ENCODE measurements at places on chromosomes 1 and 21.

DNA sequence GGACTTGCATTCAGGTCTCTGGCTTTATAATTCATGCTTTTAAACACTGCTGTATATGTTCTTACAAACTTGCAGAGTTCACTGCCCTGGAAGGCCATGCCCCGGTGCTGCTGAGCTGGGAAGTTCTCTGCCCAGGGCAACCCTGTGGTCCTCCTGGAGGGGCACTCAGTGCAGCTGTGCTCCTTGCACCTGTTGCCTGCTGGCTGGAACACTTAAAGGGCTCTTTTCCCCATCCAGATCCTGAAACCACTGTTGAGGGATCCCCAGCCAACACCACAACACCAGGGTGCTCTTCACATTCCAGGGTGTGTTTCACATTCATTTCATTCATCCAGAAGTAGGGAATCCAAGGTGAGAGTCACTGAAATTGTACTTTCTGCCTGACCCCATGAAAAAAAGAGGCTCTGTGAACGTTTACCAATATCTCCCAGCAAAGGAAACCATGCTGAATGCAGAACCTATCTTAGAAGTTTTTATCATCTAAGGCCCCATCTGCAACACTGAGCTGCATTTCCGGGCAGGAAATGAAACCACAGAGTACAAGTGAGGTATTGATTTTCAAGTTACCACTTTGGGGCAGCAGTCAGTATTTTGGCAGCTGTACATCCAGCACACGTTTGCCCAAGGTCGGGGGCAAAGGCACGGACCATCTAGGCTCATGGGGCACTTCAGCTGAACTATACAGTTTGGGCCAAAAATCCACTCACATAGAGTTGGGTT, 16.4 kb upstream of the KIAA0040 start:
- DNase-seq = no peak

GRCh38 chr1:176164014-176164678, 42.9 kb downstream of the COP1 start:
- no peak for DNase-seq

GRCh38 chr1:1080951-1081310, 6.8 kb upstream of the RNF223 start:
- DNase-seq = no peak

DNA sequence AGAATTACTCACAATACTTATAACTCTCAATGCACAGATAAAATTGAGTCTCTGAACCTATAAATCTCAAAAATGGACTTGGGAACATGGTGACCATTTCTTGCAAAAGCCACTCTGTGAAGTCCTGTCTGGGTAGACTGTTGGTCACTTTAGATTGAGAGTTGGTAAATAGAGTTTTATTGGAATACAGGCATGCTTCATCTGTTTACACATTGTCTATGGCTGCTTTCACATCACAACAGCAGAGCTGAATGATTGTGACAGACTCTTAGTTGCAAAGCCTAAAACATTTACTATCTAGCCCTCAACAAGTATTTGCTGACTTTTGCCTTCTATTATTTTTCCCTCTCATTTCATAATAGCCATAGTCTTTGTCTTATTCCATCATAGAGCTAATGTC, 24.1 kb upstream of the ASPM start:
- no peak for DNase-seq

DNA sequence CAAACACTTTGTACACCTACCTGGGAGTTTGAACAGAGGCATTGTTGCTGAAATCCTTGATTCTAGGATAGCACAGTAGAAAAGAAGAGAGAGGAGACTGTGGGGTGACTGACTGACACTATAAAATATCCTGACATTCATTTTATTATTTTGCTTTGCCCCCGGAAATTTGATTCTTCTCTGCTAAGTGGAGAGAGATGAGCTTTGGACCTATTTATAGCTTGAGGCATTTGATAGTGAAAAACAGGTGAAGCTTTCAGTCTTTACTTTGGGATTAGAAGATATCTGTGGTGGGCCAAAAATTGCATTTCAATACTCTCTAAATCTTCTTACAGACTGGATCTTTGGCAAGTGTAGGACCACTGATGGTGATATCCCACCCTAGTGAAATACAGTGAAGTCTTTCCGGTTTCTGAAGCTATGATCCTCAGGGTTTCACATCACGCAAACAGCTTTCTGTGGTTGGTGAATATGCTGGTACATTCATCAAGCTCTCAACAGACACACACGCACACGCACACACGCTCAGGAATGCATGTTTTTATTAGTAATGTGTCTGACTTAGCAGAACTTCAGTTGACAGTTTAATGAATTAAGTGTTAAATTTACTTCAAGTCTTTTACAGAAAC, at the start of gene AMPD1:
TSS of gene AMPD1 (minus strand) at position 117 of the 629 bp plus-strand sequence. CDS start at position 42, 75 bp downstream.
- no peak for DNase-seq

DNA sequence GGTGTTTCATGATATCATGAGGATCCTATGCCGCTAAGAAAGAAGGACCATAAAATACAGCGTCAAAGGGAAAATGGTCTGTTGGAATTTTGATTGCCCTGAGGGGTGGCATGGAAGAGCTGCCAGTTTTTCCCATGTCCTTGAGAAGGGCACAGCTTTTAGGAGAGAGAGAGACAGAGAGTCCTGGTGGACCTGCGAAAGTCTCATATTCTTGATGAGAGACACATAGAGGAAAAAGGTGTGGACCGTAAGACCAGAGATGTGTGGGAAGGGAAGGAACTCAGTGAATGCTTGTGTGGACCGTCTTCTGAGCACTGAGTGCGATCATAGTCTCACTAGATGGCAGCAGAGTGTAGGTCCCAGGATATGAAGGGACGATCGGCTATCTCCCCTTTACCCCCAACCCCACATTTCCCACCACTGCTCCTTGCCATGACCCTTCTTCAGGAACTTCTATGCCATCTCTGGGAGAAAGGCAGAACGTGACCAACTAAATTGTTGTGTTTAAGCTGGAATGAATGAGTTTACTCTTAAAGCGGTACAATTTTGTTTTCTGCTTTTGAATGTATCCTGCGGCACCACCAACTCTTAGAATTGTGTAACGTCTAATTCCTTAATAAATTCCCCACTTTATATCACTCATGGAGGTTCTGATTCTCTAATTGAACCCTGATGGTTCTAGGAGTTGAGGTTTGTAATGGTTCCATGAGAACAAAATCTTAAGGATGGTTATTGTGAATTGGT, 117.7 kb downstream of the CTH start:
- DNase-seq = no peak

- no peak for DNase-seq
Observed at GRCh38 chr1:201904579-201904978, 15.9 kb downstream of the SHISA4 start.

DNA sequence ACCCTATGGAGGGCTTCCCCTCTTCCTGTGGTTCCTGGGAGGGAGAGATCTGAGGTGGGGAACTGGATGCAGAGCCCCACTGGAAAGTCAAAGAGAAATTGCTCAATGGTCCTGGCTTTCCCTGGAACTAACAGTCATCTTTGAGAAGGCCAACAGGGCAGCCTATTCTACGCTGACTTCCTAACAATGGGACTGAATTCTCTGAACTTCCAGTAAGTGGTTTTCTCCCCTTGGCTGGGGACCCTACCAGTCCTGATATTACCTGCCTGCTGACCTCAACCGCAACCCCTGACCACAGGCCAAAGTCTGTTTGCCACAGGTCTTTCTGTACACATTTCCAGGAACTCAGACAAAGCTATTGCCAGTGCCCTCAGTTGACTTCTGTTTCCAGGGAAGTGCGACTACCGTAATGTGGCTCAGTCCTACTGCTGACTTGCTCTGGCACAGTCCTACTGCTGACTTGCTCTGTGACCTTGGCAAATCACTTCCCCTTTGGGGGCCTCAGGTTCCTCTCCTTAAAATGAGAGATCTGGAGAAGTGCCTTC, 55.3 kb downstream of the C8B start:
- no peak for DNase-seq
